ENCODE measurements at places on chromosomes 3 and 15.

DNA sequence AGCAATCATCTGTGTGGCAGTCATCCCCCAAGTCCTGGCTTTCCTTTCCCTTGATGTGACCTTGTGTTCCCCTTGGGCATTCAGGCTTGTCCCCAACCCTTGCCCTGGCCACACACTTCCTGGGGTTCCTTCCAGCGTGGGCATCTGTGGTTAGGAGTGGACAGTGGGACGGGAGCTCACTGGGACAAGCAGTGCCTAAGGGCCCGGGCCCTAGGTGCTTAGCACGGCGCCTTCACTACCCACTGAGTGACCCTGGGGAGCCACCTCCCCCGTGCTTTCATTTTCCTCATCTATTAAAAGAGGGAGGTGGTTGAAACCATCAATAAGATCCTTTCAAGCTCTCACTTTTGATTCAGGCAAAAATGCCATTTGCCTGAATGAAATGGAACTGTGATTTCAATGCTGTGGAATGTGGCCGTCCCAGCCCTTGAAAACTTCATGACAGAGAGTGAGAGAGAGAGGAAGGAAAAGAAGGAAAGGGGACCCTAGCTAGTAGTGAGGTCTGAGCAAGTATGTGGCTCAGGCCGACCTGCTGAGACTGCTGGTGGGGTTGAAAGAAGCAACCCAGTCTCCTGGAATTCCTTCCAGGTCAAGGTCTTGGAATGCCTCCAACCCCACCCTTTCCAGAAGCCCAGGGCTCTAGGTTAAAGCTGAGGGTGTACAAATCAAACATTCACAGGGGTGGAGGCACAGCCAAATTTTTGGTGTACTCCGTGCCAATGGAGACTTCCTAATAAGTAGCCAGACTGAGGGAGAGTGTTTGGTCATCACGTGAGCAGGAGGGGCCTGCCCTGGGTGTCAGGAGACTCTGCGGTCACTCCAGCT, 302.9 kb downstream of the TLE3 start:
- DNase-seq: no peak

GRCh38 chr15:29522373-29523276, 253.0 kb upstream of the NSMCE3 start:
- DNase-seq: no peak

DNA sequence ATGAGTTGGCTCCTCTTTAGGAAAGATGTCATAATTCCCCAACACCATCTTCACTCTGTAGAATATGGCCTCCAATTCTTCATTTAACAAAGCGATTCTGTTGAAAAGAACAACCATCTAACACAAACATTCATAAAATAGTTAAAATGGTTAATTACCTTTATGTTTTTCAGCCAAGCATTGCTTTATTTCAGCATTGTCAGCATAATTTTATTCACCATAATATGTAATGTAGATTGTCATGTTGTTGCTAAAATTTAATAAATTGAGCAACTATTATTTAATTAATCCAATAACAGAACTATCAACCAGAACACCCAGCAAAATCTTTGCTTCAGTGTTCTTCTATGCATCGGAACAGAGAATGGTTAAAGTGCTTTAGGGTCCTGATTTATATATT, 46.2 kb upstream of the EPHA3 start:
- DNase-seq: no peak

DNA sequence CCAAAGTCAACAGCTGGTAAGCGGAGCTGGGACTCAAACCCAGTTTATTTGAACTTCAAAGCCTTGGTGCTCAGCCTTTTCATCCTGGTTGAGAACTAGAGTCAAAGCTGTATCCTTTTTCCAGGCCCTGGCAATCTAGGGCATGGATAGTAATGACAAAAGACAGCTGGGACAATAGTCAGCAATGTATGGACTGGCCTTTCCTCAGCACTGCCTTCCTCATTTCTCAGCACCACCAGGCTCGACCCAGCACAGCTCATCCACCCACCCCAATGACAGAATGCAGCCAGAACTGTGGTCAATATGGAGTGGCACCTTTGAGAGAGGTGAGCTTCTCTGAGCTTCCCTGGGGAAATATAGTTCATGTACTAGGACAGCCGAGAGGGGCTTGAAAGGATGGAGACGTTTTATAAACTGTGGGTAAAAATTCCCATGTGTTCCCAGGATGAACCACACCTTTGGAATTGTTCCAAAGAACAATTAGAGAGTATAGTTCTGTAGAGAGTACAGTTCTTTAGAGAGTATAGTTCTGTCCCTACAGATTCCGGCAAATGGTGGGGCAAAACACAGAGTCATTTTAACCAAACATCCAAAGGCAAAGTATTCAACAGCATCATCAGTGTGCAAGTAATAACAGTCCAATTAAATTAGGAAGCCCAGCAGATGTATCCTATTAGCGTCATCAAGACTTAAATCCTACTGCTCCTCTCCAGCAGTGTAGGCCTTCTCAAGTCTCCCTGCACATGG, 30.2 kb upstream of the IREB2 start:
- no peak for DNase-seq

DNA sequence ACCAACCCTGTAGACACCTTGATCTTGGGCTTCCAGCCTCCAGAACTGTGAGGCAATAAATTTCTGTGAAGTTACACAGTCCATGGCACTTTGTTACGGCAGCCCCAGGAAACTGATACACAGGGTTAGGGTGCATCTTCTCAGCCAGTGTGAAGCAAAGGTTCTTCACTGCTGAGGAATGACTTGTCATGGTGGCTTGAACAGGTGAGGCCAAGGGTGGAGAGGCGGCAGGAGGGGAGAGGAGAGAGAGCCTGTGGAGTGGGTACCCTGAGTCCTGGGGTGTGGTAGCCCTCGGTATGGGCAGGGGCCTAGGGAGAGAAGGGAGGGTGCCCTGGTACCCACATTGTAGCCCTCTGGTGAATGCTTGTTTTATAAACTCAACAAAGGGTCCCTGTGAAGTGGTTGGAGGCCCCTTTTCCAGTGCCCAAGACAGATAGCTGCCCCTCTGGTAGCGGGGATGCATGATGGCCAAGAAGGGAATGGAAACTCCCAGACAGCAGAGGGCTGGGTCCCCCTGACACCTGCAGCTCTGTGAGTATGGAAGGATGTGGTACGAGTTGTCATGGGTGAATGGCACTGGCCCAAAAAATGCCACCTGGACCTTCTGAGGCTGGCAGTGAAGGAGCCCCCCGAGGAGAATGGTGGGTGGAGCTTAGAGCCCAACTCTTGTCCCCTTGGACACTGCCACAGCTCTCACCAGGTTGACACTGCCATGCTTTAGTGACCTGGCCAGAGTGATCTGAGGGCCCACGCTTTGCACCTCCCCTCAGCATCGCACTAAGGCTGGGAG, 49.6 kb downstream of the SPSB4 start:
- DNase-seq: no peak

DNA sequence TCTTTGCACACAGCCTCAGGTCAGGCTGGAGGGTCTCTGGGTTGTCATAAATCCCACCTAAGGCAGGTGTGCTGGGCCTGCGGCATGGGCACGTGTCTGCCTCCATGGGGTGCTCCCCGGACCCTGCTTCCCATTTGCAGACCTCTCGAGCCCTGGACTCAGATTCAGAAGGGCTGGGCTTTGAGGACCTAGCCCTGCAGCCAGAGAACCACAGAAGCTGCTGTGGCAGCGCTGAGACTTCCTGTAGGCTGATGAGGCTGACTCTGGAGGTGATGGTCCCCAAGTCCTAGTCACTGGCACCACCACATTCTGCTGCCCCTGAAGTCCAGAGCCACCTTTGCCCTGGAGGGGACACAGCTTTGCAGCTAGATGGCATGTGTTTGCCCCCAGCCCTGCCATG, 156.4 kb downstream of the LRRC28 start:
- no peak for DNase-seq

GRCh38 chr15:50116477-50116876, 2.6 kb downstream of the ATP8B4 start:
- no peak for DNase-seq

DNA sequence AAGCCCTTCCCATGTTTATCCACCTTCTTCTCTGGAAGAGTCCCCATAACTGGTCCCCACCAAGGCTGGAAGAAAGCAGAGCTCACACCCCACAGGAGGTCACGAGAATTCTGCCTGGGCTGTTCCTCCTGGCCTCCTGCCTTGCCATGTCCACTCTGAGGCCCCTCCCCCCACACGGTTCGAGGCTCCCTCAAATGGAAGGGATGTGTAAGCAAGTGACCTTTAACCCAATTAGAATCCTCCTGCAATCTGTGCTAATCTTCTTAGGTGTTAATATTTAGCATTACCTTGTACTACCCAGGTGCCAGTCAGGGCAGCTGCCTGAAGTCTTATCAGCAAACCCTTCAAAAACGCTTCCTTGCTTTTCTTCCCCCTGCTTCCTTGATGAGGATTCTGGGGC, 32.4 kb upstream of the DYNC1LI1 start:
- DNase-seq: no peak

All from activated naive CD8-positive, alpha-beta T cell treated with anti-CD3 and anti-CD28 coated beads, Interleukin-2, amount 50 U/mL, for 16 hours (primary cell).